CD4-positive, alpha-beta memory T cell (primary cell): ENCODE measurements at places on chromosomes 12 and 14. TPM values are rescaled to one million over a fixed set of nuclear protein-coding genes. Genes with fewer than 3 reads are reported as not detected.

DNA sequence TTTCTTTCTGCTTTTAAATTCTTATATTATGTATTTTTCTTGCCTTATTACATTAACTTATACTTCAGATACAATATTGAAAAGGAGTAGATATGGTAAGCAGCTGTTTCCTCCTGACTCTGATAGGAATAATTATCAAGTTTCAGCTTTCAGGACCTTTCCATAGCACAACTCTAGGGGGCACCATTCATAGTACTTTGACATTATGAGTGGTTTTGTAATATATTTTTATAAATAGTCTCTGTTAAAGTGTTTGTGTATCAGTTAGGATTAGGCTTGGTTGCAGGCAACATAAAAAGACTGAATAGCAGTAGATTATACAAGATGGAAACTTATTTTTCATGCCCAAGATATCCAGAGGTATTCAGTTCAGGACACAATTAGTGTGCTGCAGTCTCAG, 27.9 kb upstream of the PARP11 start:
- DNase-seq = no peak

NKX2-1 gene
- not detected for total RNA-seq

GRCh38 chr14:101087614-101088394, 184.3 kb upstream of the RTL1 start:
- DNase-seq = no peak

PTPRB gene
- not detected for total RNA-seq

TC2N gene
- 325 TPM for total RNA-seq

- DNase-seq = no peak
These were observed 23.1 kb downstream of the MGAT4C start for GRCh38 chr12:86233126-86233525.

DNA sequence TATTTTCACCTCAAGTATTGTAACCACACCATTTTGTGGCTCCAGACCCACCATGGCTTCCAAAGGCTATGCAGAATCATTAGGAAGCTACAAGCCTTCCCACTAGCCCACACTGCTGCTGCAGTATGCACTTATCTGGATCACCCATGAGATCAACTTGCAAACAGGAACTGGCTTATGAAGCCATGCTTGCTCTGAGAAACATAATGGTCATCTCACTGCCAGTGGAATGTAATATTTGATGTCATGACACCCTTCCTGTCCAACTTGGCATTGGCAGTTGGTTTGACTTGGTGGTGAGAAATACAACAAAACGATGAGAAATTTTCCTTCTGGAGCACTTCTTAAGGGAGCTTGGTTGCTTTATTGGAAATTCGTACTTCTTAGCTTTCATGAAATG, 69.3 kb upstream of the FRMD6 start:
- DNase-seq = no peak

ACOT6 gene
- not detected for total RNA-seq

DNA sequence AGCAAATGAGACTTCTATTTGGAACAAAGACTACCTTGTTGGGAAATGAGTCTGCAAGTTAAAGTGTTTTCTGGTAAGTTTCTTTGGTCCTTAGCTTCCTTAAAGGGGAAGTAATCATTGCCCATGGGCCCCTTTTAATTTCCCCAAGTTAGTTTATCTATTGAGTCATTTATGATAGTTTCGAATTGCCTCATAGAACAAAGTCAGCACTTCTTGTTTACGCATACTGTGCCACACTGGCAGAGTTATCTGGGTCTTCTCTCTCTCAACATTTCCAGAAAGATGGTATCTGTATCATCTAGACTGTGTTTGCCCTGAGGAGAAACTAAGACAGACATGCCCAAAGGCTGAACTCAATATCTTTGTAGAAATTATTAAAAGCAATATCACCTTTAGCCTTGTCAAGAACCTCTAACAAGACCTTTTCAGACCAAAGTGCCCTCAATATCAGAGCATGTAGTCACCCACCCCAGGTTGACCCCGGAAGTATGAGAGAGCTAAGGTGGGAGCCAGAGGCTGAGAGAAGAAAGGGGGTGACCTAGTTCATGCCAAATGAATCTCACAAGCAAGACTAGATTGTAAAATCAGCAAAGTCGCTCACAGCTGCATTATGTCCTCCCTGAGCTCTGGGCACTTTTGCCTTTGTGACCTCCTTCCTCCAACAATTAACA, 40.0 kb downstream of the GPR65 start:
- no peak for DNase-seq

DNA sequence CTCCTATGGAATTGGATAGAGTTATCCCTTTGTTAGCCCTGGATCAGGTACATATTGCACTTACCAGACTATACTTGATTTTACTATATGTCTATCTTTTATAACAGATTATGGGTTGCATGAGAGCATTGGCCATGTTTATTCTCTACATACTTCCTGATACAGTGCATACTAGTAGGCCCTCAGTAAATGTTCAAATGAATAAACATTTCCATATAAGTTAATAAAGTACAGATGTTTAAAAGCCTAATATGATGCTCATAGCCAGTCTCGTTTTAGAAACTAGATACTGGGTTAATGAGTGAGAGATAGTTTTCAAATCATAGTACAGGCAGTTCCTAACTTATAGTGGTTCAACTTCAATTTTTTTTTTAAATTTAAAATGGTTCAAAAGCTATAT, 39.5 kb upstream of the TOMM20L start:
- no peak for DNase-seq

DNA sequence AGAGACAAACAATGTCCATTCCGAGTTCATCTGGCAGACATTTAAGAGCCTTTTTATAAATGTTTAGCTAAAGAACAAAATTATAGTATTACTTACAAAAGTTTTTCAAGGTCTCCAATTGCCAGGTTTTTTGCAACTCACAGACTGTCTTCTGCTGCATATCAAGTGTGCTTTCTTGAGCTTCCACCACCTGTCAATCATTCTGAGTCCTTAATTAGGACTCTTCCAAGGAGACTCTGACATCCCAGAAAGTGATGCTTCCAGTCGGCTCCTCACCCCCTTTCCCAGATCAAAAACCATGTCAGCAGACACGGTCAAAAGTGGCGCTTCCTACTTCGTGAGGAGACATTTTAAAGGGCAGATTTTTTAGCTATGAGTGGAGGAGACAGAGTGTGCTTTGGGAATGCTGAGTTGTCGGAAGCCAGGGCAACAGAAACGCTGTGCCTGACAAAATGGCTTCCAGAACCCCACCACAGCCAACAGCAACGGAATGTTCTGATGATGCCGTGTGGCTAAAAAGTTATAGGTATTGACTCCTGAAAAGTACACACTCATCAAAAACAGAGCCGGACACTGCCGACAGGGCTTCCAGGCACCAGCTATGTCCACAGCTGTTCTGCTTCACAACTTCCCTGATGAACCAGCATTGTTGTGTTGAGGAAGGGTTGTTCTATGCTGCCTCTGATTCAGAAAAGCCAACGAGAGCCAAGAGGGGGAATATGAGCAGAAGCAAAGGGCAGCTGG, 116.1 kb upstream of the SLC35F4 start:
- DNase-seq = no peak

GRCh38 chr14:35940291-35940690, 114.2 kb downstream of the BRMS1L start:
- no peak for DNase-seq

DNA sequence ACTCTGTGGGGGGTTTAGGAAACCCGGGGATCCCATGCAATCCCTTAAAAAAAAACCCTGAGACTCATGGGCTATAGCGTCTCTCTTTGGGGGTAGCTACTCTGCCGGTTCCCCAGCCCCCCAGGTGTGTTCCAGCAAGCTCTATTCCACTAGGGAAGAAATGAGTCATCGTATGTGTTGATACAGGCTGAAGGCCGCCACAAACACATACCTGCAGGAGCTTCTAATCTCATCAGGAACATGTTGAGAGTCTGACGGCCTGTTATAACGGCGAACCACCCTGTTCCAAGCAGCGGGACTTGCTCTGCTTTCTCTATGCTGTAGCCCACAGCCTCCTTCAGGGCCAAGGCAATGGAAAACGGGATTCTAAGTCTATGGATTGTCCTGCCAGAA, 977 bp upstream of the KRT5 start:
- no peak for DNase-seq

KRT75 gene
- not detected for total RNA-seq

RASSF9 gene
- total RNA-seq = not detected

DNA sequence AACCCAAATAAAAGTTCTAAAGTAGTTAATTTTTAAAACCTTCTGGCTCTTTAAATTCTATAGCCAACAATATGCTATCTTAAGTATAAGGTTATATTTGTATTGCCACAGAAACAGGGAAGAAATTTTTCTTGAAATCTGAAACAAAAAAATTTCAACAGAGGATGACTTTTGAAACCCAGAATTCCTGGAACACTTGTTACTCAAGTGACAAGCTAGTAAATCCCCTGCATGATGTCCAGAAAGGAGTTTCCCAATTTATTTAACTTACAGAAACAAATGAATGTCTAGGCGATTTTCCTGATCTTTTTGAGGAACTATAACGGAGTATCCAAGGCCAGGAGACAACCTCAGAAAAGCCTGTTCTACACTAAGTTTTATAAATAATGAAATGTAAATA, 69.6 kb downstream of the SLC41A2 start:
- DNase-seq = no peak

C12orf60 gene
- total RNA-seq = 1.4 TPM

KLHDC1 gene
- 12.9 TPM for total RNA-seq

DNA sequence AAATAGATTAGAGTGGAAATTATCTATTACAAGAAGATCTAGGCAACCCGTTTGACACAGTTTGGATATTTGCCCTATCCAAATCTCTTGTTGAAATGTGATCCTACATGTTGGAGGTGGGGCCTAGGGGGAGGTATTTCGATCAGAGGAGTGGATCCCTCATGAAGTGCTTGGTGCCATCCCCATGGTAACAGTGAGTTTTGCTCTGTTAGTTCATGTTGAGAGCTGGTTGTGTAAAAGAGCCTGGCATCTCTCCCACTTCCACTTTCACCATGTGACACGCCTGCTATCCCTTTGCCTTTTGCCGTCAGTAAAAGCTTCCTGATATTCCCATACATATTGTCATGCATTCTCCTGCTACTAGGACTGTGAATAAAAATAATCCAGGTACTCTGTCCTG, 66.4 kb upstream of the FLRT2 start:
- no peak for DNase-seq

ADAMTS20 gene
- not detected for total RNA-seq

GRCh38 chr12:969821-970220, 20.3 kb upstream of the RAD52 start:
- no peak for DNase-seq

DNA sequence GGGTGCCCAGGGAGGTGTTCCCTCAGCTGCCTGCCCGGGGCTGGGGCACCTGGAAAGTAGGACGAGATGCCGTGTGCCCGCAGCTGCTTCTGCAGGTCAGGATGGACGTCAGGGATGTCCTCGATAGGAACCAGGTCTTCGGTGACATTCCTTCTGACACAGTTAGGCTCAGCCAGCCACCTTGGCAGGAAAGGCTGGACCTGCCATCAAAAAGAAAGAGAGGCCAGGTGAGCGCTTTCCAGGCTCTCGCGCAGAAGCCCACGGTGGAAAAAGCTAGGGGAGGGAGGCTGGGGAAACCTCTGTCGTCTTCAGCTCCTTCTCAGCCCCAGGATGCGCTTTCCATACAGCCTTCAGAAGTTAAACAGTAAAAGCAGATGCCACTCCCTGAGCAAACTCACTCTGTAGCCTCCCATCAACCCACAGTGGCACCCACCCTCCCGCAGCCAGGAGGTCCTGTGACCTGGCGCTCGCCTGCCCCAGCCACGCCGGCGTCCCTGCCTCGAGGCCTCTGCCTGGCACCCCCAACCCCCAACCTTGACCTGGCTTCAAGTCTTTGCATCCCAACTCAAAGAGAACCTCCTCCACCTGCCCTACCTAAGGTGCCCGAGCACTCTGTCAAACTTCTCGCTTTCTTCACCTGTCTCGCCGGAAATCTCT, 1.3 kb downstream of the DDX51 start:
- no peak for DNase-seq

SLC6A12 gene
- 0.49 TPM for total RNA-seq

- DNase-seq = no peak
These were observed 83.5 kb downstream of the RIMBP2 start for GRCh38 chr12:130632642-130633041.

- no peak for DNase-seq
These were observed 202.6 kb upstream of the LRFN5 start for GRCh38 chr14:41404126-41404525.

SPIC gene
- not detected for total RNA-seq

DNA sequence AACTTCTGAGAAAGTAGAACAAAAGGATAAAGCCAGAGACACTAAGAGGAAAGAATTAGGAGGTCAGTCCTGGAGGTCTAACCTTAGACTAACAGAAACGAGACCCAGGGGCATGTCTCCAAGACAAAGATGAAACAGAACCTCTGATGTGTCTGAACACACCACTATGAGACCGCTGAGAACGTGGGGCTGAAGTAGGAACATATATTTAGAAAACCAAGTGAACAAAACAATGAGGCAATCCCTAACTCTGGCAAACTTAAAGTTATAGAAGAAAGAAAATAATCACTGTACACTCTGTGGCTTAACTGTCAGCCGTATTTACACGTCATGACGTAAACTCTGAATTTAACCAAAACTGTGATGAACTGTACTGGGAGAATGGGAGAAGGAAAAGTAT, 17.9 kb downstream of the KCTD10 start:
- DNase-seq = no peak

DNA sequence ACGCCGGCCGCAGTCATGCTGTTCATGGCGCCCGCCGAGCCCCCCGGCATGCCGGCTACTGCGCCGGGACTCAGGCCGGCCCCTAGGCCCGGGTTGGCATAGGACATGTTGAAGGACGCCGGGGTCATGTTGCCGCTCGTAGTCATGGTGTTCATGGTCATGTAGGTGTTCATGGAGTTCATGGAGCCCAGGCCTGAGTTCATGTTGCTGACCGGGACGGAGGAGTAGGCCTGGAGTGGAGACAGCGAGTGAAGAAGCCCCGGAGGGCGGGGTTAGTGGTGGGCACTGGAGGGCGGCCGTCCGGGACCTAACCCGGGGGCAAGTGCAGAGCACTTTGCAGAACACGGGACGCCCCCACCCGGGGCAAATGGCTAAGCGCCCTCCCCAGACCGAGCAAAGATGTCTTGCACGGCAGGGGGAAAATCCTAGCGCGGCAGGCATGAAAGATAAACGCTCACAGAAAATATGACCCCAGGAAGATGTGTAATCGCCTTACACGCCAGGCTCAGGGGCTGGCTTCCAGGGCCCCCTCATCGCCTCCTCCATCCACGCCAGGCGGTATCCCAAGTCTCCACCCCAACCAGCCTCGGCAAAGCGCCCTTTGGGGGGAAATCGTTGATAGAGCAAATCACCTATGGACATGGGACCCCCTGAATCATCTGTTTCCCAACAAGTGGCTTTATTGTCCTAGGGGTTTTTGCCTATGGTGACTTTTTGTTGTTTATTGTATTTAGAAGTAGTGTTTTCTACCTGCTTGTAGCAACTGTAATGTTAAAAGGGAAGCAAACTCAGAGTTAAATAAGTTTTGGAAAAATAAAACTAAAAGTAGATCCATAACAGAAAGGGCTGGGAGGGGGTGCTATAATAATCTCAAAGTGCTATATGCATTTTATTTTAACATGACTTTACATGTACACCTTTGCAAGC, 2.3 kb downstream of the FOXA1 start:
- no peak for DNase-seq

DNA sequence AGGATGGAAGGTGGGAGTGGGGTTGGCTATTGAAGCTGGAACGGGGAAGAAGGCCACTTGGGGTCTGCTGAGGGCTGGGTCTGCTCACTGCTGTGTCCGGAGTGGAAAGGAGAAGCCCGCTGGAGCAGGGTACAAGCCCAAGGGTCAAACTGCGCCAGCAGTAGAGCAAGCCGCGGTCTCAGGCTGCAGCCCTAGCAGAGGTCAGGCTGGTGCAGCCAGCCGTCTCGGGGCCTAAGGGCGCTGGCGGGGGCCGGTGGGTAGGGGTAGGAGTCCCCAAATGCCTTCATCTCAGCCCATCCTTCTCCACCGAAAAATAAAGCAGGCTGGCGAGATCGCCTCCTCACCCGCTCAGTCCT, 718 bp upstream of the JDP2 start:
- DNase-seq = peak; percentile 6
